Aorta (tissue), 5 donors: ENCODE measurements at places on chromosomes 12 and 14. TPM values are rescaled to one million over a fixed set of nuclear protein-coding genes. Genes with fewer than 3 reads are reported as not detected.
A peak's percentile ranks its signal among the peaks of the same experiment; 100 is the strongest.

DNA sequence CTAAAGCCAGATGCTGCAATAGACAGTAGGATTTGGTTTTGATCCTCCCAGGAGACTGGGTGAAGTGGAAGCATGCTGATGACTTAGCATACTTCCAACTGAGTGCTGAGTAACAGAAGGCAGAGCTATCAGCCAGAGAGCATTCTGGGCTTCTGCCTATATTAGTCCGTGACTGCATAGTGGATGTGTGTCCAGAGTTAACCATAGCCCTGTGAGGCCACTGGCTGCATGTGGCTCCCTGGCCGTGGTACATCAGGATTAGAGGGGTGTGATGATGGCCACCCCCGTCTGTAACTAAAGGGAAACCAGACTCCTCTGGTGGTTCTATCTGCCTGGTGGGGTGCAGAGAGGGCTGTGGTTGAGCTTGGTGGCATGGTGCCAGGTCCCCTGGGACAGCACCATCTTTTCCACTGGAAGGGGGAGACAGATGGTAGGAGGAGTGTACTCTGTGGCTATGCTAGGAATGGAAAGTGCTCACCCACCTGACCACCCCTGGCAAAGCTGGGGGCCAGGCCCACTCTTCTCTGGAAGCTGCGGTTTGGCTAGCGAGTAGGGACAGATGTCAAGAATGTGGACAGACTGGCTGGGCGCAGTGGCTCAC, 27.4 kb downstream of the ABCD4 start:
- DNase-seq, result no peak
- no peak overlapping the region for H3K27ac ChIP-seq
- no peaks in the 10 kb centered on the region for H3K27me3 ChIP-seq
- H3K4me3 ChIP-seq, result no peak overlapping the region
- no peaks in the 10 kb centered on the region for H3K36me3 ChIP-seq
- no peaks in the 10 kb centered on the region for H3K4me1 ChIP-seq

DNA sequence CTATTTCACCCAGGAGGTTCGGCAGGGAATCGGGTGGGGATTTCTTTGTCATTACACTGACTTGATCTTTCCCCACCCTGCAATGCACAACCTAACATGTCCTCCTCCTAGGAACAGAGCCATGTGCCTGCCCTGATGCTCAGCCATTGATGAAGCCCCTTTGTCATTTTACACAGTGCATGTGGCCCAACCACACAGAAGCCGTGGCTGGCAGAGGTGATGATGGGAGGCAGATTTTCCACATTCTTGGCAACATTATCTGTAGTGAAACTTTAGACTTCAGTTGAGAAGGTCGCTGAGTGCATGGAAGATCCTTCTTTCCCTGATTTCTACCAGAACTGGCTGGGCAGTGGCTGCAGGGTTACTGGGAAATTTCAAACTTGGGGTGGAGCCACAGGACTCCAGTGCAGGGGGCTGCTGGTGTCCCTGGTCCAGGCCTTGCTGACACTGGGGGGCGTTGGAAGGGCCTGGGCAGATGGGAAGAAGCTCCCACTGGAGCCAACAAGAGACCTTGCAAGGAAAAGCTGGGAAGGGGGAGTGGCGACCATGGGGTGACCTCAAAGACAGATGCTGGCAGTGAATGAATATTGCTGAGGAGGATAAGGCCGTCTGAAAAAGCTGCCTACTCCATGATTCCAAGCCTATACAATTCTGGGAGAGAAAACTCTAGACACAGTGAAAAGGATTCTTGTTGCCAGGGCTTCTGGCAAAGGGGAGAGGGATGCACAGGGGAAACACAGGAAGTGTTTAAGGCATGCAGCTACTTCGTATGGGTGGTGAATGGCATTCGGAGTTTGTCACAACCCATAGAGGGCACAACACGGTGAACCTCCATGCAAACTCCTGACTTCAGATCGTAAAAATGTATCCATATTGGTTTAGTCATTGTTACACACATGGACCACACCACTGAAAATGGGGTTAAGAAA, 41.8 kb upstream of the P2RX7 start:
- H3K27ac ChIP-seq, result no peak overlapping the region
- H3K36me3 ChIP-seq, result no peaks in the 10 kb centered on the region
- no peaks in the 10 kb centered on the region for H3K27me3 ChIP-seq
- H3K4me1 ChIP-seq, result no peaks in the 10 kb centered on the region
- H3K4me3 ChIP-seq, result no peak overlapping the region

DNA sequence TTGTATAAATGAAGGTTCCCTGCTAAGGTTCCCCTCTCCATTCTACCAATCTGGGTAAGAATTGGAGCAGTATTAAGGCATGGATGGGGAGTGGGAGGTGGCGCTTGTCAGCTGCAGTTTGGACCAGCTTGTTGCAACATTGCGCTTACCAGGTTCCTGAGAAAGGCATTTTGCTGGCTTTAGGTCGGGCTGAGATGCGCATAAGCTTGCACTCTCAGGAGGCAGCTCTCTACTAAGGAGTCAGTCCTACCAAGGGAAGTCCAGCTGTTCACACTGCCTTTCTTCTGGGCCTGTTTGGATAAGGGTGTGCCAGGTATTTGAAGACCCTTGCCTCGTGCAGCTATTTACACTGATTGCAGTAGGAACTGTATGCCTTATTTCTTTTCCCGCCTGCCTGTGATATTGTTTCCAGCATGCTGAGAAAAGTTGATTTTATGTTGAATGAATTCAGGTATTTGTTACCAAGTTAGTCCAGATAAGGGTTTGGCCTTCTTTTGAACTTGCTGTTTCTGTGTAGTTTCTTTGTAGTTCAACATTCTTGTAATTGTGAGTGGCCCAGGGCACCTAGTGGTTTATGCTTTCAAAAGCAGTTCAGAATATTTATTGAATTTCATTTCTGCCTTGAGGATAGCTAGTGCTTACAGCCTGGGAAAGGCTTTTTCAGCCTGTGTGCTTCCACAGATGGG, 2.6 kb downstream of the MLEC start:
- H3K4me3 ChIP-seq, result no peak overlapping the region
- H3K4me1 ChIP-seq, result peaks cover 6% of the 10 kb centered on the region
- no peak overlapping the region for H3K27ac ChIP-seq
- peaks cover 2% of the 10 kb centered on the region for H3K36me3 ChIP-seq
- no peaks in the 10 kb centered on the region for H3K27me3 ChIP-seq
- no peak for DNase-seq

DNA sequence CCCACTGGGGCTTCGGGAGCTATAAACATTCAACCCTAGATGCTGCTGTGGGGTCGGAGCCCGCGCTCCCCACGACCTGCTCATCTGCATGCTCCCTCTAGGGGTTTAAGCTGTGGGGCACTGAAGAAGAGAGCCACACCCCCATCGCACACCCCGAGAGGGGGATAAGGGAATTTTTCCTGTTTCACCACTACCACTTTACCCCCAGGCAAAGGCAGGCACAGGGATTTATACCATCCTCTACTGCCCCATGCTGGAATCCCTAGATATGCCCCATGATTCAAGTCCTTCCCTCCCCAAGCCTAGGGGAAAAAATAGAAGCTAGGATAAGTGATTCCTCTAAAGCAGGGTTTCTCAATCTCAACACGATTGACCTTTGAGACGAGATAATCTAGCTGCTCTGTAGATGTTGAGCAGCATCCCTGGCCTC, 59.9 kb upstream of the CCDC60 start:
- H3K4me1 ChIP-seq, result no peaks in the 10 kb centered on the region
- no peak overlapping the region for H3K4me3 ChIP-seq
- H3K36me3 ChIP-seq, result no peaks in the 10 kb centered on the region
- H3K27me3 ChIP-seq, result no peaks in the 10 kb centered on the region
- no peak for DNase-seq

DNA sequence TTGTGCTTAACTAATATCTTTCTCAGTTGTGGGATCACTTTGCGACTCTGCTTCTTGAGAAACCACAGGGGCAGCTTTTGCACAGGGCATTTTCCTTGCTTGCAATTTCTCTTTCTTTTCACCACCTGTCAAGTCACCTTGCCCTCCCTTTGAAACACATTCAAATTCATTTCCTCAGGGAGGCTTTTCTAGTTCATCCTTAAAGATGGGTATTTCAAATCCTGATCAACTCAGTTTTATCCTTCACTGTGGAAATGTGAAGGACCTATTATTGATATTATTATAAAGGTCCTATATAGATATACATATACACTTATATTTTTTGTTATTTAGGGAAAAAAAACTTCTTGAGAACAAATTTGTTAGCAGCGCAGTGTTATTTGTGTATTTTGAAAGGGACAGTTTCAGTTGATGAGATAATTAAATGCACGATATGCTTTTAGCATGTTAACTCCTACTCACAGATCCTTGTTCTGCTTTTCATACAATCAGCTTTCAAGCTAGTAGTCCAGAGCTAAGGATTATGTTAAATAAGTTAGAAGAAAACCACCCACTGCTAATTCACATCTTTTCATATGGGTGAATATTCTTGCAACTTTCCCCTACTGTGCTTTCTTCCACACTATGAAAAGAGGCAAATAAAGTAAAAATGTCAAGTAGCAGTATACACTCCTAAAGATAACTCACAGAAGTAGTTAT, 501.4 kb upstream of the RGS6 start:
- no peak overlapping the region for H3K4me3 ChIP-seq

DNA sequence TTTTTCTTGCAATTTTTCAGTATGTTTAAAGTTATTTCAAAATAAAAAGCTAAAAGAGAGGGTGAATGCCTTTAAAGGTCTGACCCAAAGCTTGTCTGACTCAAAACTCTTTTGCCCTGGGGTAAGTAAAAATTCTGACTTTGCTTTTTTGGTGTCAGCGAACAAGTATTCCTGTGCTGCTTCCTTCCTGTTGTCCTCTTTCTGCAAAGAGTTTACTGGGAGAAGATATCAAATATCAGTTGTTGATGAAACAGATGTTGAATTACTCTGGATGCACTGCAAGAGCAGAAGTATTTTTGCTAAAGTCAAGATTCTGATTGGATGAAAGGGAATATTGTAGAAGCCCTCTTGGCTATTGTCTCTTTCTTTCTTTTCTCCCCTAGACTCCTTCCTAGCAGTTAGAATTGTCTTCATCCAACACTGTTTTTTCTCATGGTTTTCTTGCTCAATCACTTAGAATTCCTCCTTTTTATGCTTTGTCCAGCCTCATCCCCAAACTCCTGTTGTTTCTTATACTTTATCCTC, 62.0 kb downstream of the DACT1 start:
- H3K27ac ChIP-seq, result no peak overlapping the region
- no peak for DNase-seq
- no peaks in the 10 kb centered on the region for H3K36me3 ChIP-seq
- peaks cover 11% of the 10 kb centered on the region for H3K4me1 ChIP-seq
- no peak overlapping the region for H3K4me3 ChIP-seq

DNA sequence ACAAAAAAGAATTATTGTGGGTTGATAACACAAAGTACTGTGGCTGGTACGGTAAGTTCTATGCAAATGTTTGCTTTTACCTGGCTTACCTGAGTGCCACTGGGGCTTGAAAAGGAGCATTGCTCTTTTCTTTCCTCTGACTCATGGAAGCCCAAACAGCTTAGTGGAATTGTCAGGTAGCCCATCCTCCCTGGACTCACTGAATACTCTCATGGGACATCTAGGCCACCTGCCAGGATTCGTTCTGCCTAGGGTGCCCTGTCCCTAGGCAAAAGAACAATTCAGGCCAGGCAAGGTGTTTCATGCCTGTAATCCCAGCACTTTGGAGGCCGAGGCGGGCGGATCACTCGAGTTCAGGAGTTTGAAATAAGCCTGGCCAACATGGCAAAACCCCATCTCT, 22.5 kb upstream of the YAF2 start:
- DNase-seq, result no peak
- no peak overlapping the region for H3K4me3 ChIP-seq
- no peaks in the 10 kb centered on the region for H3K27me3 ChIP-seq
- H3K27ac ChIP-seq, result no peak overlapping the region
- H3K36me3 ChIP-seq, result no peaks in the 10 kb centered on the region

DNA sequence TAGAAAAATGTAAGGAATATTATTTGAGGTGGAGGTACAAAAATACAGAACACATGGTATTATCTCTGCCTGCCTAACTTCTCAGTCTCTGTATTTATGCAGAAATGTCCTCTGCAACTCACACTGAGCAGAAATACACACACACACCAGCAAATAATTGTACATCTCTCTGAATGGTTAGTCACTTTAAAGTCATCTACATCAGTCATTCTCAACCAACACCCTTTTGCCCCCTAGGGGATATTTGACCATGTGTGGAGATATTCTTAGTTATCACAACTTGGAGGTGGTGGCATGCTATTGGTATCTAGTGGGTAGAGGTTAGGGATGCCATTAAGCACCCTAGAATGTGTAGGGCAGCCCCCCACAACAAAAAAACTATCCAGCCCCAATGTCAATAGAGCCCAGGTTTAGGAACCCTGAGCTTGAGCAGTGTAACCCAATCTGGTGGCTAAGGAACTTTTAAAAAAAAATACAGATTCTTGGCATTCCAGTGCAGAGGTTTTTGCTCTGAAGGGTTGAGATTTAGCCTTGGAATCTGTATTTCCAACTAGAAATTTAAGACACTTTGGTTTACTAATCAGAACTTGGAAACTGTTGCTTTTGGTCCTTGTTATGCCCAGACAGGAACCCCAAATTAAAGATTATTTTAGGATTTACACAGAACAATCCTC, 183.8 kb downstream of the TBX5 start:
- H3K4me1 ChIP-seq, result no peaks in the 10 kb centered on the region
- no peaks in the 10 kb centered on the region for H3K36me3 ChIP-seq
- H3K27me3 ChIP-seq, result no peaks in the 10 kb centered on the region
- no peak for DNase-seq
- H3K4me3 ChIP-seq, result no peak overlapping the region

- peaks cover 2% of the 10 kb centered on the region for H3K27me3 ChIP-seq
- H3K27ac ChIP-seq, result no peak overlapping the region
- H3K4me1 ChIP-seq, result no peaks in the 10 kb centered on the region
- H3K36me3 ChIP-seq, result no peaks in the 10 kb centered on the region
- DNase-seq, result no peak
Observed at GRCh38 chr14:95620659-95621059, 65.6 kb upstream of the TCL1B start.

- no peak for DNase-seq
- no peaks in the 10 kb centered on the region for H3K27me3 ChIP-seq
- no peak overlapping the region for H3K27ac ChIP-seq
- H3K4me3 ChIP-seq, result no peak overlapping the region
- H3K36me3 ChIP-seq, result no peaks in the 10 kb centered on the region
Observed at GRCh38 chr12:15368812-15369211, 46.5 kb downstream of the PTPRO start.

GRCh38 chr12:24198070-24198469, 248.6 kb upstream of the SOX5 start:
- H3K27ac ChIP-seq, result no peak overlapping the region
- H3K27me3 ChIP-seq, result no peaks in the 10 kb centered on the region
- no peak for DNase-seq
- no peak overlapping the region for H3K4me3 ChIP-seq

- peak overlapping the region; percentile 78 for H3K4me3 ChIP-seq
- H3K27me3 ChIP-seq, result no peaks in the 10 kb centered on the region
- no peaks in the 10 kb centered on the region for H3K4me1 ChIP-seq
- no peaks in the 10 kb centered on the region for H3K36me3 ChIP-seq
Observed at GRCh38 chr14:35826952-35827416, 846 bp downstream of the BRMS1L start.

GRCh38 chr14:61444215-61444768, 122.9 kb downstream of the PRKCH start:
- no peaks in the 10 kb centered on the region for H3K4me1 ChIP-seq
- no peaks in the 10 kb centered on the region for H3K27me3 ChIP-seq
- DNase-seq, result no peak
- H3K27ac ChIP-seq, result no peak overlapping the region
- H3K4me3 ChIP-seq, result no peak overlapping the region

- no peaks in the 10 kb centered on the region for H3K4me1 ChIP-seq
- no peak overlapping the region for H3K27ac ChIP-seq
- no peaks in the 10 kb centered on the region for H3K36me3 ChIP-seq
- no peak for DNase-seq
- H3K27me3 ChIP-seq, result no peaks in the 10 kb centered on the region
Observed at GRCh38 chr12:81222846-81223592, 145.1 kb downstream of the ACSS3 start.

RASSF8 gene
- total RNA-seq, result 80.9 TPM

FAM181A gene
- total RNA-seq, result not detected

SPRYD4 gene
- total RNA-seq, result 2.1 TPM

PMCH gene
- total RNA-seq, result not detected

RIPK3 gene
- 8.0 TPM for total RNA-seq

INHBC gene
- not detected for total RNA-seq

SLCO1B3 gene
- total RNA-seq, result 0.13 TPM

TMEM233 gene
- total RNA-seq, result 2.5 TPM
